ENCODE measurements at places on chromosomes 7 and 10.

DNA sequence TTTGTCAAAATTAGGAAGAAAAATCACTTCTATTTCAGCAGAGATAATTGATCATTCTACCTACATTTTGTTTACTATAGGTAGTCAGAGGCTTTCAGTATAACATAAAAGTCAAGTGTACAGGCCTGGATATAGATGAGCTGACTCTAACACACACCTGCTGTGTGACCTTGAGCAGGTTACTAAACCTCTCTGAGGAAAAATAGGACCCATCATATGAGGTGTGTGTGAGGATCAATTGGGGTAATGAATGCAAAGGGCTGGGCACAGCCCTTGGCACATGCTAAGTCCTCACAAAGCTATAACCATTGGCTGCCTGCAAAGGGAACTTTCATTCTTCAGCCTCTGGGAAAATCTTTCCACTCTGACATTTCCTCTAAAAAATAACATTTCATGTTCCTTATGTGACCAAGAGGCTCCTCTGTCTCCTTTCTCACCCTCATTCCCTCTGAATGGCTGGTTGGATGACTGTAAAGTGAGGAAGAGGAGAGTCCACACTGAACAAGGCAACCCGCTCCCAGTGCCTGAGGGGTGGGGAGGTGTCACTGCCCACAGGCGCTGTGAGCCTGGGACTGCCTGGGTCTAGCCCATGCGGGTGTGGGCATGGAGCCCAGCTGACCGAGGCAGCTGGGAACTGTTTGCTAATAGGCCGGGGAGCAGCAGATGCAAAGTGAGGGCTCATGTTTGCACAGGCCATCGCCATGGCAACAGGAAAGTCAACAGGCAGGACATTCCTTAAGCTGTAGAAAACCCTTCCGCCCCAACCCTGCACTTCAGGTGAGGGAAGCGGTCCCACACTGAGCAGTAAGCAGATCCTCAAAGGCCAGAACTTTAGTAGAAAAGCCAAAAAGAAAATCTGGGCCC, 36.8 kb downstream of the MYOF start:
- no peak for DNase-seq

DNA sequence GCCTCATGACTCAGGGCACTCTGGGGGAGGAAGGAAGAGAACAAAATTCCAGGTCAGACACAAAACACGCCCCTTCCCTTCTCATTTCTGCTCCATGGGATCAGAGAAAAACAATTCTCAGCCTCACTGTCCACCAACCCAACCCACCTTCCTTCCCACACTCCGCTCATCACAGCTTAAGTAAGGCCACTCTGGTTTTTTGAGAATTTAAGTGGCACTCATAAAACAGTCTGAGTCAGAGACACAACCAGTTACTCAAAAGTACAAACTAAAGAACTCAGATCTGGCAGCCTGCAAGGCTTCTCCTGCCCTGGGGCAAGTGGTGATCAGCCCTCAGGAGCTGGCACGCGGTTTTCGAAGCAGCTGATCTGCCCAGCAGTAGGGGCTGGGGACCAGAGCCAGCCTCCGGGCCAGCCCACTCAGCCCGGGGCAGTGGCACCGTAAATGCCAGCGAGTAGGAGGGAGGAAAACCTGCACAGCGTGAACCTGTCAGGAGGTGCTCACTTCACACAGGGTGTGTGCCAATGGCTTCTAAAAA, 39.1 kb upstream of the ABLIM1 start:
- no peak for DNase-seq

DNA sequence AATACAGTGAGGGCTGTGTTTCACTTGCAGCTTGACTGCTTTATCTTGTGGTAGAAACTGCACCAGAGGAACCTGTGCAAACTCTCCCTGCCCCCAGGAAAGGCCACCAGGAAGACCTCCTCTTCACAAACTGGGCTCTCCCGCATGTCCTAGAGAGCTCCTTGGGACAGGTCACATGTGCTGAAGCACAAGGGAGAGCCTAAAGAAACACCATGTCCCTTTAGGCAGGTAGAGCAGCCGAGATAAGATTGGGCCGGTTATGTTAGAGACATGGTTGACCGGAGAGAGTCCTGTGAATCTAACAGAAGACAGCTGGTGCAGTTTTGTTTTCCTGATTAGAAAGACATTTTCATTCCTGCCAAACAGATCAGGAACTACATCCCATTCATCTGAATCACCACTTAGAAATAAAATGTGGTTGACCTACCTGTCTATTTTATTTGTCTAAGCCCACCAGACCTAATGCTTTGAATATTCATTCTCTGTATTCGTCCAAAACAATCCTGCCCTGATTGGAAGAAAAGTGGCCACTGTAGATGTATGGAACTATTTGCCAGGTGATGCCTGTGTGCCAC, 224.1 kb downstream of the GLI3 start:
- no peak for DNase-seq

- DNase-seq, result no peak
Measured at GRCh38 chr7:82018226-82018625, 248.4 kb upstream of the HGF start.

- peak; percentile 81 for DNase-seq
Measured at GRCh38 chr10:22251751-22252223, 34.0 kb upstream of the EBLN1 start.

DNA sequence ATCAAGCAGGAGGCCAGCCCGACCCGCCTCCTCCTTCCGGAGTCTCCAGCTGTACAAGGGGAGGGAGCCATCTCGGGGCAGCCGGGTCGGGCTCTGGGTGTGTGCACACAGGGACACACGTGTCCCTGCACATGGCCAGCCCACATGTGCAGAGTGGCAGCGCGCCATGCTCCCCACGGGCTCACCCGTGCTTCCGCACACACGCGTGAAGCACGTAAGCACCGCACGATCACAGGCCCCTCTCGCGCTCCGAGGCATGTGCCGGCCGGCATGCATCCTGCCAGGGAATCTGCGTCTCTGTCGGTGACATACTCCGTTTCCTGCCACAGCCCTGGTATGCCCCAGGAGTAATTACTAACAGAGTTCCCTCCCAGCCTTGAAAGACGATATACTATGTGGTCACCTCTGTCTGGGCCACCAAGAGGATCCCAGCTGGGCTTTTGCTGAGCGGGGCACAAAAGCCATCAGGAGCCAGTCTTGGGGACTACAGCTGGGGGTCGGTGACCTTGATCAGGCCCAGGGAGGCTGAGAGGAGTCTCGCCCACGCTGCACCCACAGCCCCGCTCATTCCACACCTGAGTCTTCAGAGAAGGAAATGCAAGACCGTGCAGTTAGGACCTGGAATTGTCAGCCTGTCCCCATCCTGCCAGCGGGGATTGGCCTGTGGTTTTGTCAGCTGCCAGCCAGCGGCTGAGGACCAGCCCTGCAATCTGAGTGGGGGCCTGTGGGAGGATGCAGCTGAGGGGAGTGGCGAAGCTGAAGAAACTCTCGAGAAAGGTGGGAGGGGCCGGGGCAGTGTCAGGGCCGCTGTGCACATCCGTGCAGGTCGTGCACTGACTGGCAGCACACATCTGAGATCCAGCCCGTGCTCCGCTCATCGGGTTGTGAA, 11.0 kb upstream of the LFNG start:
- peak; percentile 80 for DNase-seq

GRCh38 chr10:29346296-29347001, 57.6 kb downstream of the LYZL1 start:
- DNase-seq, result no peak

DNA sequence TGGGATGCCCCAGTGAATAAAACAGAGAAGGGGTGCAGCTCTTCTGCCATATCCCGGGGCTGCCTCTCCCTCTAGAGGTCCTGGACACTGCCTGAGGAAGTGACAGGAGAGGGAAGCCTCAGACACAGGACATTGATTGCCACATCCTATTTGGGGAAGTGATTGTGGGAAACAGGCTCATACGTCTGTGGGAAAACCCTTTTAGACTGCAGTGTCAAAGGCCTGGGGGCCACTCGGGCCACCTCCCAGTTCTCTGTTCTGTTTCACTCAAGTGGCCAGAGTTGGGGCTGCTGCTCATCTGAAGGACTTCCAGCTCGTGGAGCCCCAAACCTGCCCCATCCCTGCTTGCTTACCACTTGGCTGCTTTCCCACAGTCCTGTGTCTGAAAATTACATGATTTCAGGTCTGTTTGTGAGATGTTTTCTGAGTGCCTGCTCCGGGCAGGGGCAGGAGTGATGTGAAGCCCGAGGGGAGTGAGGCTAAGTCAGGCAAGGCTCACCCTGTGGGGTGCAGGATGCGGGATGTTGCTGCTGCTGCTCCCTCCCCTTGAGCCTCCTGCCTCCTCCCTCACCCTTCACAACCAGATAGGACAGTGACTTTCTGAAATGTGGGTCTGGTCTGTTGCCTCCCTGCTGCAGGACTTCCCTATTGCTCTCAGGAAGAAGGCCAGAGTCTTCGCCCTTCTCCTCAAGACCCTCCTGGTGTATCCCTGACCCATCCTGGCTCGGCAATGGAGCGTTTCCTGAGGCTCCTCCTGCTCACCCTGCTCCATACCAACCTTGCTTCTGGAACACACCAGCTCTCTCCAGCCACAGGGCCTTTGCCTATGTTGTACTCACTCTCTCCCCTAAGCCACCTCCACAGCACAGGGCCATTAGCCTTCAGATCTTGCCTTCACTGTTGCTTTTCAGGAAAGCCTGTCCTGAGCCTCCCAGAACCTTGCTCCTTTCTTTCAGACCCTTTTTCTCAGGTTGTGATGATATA, 58.4 kb downstream of the NEURL1 start:
- DNase-seq, result peak; percentile 13

- no peak for DNase-seq
Measured at GRCh38 chr7:28988810-28989209, 30.7 kb upstream of the TRIL start.

GRCh38 chr7:91293840-91294239, 29.6 kb downstream of the FZD1 start:
- no peak for DNase-seq

DNA sequence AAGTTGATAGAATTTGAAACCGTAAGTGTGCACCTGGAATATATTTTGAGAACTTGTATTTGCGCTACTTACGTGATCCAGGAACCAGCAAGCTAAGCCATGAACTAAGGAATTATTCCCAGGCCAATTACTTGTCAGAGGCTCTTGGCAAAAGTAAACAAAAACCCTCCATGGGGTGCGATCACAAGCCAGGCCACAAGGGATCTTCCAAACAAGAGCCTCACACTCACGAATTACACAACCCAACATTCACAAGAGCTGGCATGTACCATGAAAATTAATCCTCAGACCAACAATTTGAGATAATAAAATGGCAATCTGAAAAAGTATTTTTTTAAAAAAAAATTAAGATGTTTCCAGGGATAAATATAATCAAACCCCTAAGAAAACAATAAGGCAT, 467.0 kb upstream of the AKR1E2 start:
- DNase-seq, result no peak

DNA sequence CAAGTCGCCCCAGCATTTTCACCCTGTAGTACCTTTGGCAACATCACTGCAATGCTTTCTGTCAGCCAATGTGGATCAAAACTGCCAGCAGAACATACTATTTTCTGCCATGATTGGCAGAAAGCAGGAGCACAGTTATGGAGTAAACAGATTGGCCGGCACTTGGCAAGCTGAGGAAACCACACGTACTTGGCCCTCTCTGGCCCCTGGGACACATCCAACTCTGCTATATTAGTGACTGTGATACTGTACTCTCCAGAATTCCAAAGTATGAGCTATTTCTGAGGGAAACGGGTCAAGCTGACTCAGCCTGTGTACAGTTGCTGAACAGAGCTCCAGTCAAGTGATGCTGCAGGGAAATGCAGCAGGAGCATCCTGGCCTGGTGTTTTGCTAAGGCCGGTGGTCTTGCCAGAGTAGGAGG, 39.8 kb upstream of the LANCL2 start:
- no peak for DNase-seq

DNA sequence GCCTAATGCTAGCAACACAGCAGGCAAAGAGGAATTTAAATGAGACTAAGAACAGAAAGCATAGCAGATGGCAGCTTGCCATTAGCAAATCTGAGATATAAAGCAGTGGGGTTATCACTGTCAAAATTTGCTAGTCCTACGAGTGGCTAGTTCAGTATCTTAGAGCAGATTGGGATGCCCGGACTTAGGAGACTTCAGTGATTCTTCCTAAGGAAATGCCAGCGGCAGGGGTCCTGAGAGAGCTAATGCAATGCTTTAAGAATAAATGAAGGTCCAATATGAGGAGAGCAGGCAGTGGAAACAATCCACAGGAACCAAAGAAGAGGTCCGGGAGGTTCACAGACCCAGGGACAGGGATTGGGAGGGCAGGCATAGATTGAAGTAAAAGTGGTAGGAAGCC, 169.3 kb upstream of the NPSR1 start:
- no peak for DNase-seq

DNA sequence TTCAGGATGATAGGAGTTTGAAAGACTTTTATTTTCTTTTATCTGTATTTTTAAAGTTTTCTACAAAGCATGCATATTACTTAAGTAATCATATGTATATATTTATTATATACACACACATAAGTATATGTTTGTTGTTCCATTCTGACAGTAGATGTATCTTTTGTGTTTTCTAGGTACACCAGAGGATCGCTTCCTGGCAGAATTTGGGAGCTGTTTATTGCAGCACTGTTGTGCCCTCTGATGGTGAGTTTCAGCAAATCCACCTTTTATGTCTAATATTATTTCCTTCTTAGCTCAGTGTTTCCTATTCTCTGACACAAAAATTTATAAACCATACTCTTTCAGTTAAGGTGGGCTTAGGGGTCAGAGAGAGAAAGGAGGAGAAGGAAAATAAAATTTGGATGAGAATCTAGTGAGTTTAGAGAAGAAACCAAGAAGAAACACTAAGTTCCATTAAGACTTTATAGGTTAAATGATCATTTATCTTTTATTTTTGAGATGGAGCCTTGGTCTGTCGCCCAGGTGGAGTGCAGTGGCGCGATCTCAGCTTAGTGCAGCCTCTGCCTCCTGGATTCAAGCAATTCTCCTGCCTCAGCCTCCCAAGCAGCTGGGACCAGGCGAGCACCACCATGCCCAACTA, 59.2 kb upstream of the OIT3 start:
- peak; percentile 56 for DNase-seq

- DNase-seq, result no peak
Measured at GRCh38 chr10:58735087-58735486, 222.4 kb downstream of the BICC1 start.

GRCh38 chr7:29955075-29955792, 34.4 kb downstream of the SCRN1 start:
- no peak for DNase-seq

- DNase-seq, result no peak
Measured at GRCh38 chr7:33750177-33750576, 155.2 kb upstream of the BMPER start.

DNA sequence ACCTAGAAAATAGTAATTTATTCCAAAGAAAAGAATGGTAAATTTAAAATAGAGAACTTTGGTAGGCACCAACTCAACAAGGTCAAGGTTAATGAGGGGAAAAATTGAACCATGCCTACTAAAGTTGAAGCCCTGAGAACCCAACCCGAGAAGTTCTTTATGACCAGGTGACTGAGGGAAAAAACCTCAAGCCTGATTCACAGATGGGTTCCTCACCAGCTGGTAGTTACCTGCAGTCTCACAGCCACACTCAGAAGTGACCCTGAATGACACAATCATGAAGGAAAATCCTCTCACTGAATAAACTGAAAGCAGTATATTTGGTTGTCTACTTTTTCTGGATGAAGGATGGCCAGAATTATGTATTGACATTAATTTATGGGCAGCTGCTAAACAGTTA, 7.0 kb downstream of the C10orf67 start:
- DNase-seq, result no peak

- DNase-seq, result no peak
Measured at GRCh38 chr10:44986179-44986578, 7.6 kb upstream of the DEPP1 start.

Measured in bone marrow (tissue), 2 donors.